ENCODE measurements at places on chromosomes 12 and 14.

GRCh38 chr14:75981426-75982265, at the start of gene TGFB3:
Gene TGFB3, minus strand, starts transcription at chr14:75981995. Its CDS starts 1,102 bp downstream, at chr14:75980893.
- DNase-seq = no peak

GRCh38 chr12:109494348-109494881, 17.0 kb downstream of the UBE3B start:
- no peak for DNase-seq

DNA sequence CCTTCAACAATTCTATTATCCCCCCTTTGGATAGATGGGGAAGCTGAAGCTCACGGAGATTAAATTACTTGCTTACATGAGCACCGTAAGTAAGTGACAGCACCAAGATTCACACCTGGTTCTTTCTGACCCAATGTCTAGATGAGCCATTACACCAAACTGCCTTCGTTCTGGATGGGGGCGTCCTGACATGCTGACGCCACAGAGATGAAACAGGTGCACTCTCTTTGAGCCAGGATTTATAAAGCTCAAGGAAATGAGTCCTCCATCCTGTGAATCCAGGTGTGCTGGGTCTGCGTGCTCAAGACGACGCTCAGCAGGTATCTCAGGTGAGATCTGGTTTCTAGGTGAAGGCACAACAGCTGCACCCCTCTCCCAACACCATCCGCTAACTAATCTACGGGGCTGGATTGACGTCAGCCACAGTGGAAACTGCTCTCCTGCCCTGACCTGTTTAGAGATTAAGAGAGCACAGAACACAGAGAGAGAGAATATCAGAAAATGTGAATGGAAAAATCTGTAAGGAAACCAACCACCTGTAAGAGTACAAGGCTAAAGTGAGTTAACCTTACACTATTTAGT, 61.6 kb downstream of the KSR2 start:
- DNase-seq = no peak

DNA sequence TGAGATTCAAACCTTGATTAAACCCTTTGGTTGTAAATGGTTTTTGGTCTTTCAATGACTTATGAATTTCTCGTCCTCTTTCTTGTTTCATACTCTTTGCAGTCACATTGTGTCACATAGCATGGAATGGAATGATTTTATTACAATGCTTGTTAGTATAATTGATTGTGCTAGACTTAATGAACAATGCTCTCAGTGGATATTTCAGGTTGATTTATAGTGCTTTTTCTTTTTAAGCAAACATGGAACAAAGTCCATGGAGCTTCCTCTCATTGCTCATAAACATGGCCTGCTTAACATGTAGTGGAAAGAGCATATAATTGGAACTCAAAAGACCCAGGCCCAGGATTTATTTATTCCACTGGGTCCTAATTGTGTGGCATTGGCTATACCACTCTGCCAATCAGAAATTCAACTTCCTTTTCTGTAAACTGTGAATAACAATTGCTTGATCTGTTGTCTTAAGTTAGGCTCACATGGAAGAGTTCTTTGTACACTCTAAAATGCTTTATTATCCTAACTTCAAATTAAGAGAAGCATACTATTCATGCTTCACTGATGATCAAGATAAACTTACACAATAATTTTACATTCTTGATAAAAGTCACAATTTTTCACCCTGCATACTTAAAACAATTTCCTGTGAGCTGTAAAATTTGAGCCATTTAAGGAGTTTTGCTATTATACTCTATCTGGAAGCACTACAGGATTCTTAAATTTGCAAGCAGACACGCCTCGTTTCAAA, 370.5 kb upstream of the PDE3A start:
- no peak for DNase-seq

- no peak for DNase-seq
Observed at GRCh38 chr12:89947437-89948270, 239.0 kb upstream of the ATP2B1 start.

- DNase-seq = no peak
Observed at GRCh38 chr14:28867571-28867970, 101.0 kb downstream of the FOXG1 start.

- DNase-seq = no peak
Observed at GRCh38 chr12:64560396-64561301, 49.6 kb upstream of the RASSF3 start.

Data from substantia nigra (tissue), 51 donors.